ENCODE measurements at places on chromosomes 12 and 14.
A peak's percentile ranks its signal among the peaks of the same experiment; 100 is the strongest.

GRCh38 chr12:24069532-24070395 lies 120.3 kb upstream of the SOX5 start:
- peak; percentile 4 for DNase-seq

- no peak for DNase-seq
Observed at GRCh38 chr14:75042035-75042434, 9.2 kb downstream of the MLH3 start.

DNA sequence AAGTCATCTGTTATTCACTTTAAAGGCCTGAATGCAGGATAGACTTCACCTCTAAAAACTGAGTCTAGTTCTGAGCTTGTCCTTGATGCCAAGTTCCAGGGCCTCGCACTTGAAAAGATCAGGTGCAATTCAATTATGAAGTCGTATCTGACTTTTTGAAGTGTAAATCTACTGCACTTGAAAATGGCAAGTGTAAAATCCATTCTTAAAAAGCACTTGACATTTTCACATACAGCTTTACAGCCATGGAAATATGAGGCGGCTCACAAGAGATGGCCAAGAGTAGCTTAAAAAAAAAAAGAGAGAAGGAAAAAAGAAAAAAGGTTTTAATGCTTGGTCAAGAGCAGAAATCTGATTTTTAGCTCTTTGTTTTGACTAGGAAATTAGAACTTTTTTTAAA lies 172.5 kb downstream of the GXYLT1 start:
- DNase-seq: no peak

GRCh38 chr12:19620222-19620621 lies 180.9 kb downstream of the AEBP2 start:
- DNase-seq: no peak

GRCh38 chr14:95045106-95045701 lies 112.1 kb downstream of the DICER1 start:
- DNase-seq: no peak

DNA sequence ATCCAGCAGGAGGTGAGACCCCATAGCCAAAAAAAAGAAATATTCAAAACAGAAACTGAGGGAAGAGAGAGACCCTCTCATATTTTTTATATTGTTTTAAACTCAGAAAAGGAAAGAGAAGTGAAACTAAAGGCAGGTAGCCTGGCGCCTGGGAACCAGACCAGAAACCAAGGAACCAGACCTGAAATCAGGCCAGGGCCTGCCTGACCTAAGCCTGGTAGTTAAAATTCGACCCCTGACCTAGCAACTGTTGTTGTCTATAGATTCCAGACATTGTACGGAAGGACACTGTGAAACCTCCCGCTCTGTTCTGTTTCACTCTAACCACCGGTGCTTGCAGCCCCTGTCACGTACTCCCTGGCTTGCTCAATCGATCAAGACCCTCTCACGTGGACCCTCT lies 38.5 kb upstream of the CD163 start:
- no peak for DNase-seq

DNA sequence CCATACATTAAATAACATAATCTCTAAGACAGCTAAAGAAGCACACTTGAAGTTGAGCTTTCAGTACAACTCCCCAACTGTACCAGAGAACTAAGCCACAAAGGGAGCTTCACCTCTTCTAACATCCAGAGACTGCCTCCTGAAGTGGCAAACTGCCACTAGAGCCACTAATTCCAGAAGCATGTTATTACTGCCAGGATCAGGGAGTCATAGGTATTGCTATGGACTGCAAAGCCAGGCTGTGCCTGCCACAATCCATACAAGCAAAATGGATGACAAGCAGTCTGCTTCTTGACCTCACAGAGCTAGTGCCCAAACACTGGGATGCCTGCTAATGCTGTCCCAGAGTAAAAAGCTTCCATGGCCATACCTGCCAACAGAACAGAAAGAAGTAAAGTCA lies 160.1 kb downstream of the STXBP6 start:
- no peak for DNase-seq

DNA sequence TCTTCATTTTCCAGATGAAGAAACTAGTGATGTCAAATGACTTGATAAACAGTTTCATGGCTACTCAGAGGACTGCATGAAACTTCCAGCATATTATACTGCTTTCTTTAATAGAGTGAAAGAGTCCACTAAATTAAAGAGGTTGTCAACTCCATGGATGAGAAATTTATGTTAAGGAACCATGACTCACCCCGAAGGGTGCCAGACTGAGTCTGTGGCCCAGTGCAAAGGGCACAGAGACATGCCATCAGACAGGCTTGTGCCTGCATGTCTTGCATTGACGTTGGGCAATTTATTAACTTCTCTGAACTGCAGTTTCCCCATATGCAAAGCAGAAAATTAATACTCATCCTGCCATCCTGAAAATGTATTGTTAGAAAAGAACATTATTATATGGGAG lies 382.4 kb downstream of the APAF1 start:
- DNase-seq: no peak

- no peak for DNase-seq
Observed at GRCh38 chr14:53391631-53392285, 238.6 kb upstream of the DDHD1 start.

- no peak for DNase-seq
Observed at GRCh38 chr12:51471111-51471864, 46.7 kb downstream of the SLC4A8 start.

DNA sequence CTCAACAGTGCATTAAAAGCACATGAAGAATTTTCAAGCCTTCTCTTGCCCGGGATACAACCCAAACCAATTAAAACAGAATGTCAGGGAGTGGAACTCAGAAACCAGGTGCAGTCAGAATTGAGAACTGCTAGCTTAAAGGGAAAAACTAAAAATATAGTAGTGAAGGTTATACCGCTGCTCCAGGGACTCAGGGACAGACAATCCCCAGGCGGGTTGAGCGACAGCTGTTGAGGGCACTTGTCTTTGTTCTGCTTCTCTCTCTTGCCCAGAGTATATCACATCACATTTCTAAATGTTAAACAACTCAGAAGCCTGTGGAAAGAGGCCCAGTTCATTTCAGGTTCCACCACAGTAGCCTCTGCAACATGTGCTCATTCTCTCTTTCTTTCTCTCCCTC lies 93.1 kb downstream of the SLC5A8 start:
- DNase-seq: no peak

GRCh38 chr12:104547235-104547634 lies 90.5 kb downstream of the CHST11 start:
- no peak for DNase-seq
